Dermis microvascular lymphatic vessel endothelial cell (primary cell): ENCODE measurements at places on chromosomes 2 and 18. TPM values are rescaled to one million over a fixed set of nuclear protein-coding genes. Genes with fewer than 3 reads are reported as not detected.
A peak's percentile ranks its signal among the peaks of the same experiment; 100 is the strongest.

RBM45 gene
- total RNA-seq, result 16.4 and 17.8 TPM in 2 replicates

GRCh38 chr2:169961911-169962310 is 134.7 kb downstream of the UBR3 start:
- no peak for DNase-seq

FSHR gene
- not detected in 2 replicates for total RNA-seq

ANKAR gene
- total RNA-seq, result 4.6 and 6.7 TPM in 2 replicates

GRCh38 chr2:18119883-18120282 is 241.4 kb downstream of the KCNS3 start:
- no peak for DNase-seq

DNA sequence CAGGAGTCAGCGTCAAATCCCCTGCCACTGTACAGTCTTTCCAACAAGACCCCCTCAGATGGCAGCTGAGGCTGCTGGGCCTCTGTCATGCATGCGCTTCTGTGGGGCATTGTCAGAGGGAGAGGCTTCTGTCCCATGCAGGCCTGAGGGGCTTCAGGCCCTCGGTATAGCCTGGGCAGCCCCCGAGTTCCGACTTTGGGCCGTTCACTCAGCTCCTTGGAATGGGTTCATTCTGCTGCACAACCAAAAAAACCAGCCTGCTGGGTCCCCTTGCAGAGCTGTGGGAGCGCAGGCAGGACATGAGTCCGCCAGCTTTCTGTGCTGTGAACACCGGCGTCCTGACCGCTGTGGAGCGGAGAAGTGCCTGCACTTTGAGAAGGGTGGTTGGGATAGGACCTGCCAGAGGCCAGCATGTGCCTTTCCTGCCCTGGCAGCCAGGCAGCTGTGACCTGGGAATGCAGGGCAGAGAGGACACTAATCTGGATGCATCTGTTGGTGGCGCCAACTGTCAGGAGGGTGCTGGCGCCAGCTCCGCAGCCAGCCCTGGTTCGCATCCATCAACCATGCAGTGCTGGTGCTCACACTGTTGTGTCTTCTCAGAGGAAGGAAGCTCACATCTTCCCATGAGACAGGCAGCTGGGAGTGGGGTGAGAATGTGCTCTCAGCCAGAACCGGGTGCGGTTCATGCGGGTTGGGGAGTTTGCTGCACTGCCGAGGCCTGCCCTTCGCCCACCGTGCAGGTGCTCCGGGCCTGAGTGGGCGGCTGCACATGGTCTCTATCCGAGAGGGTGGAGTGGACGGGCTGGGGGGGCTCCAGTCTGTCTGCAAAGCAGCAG is 14.3 kb downstream of the ARHGEF4 start:
- DNase-seq, result no peak

CYP27C1 gene
- total RNA-seq, result under 0.01 TPM in 1 of 2 replicates, not detected in the other

GRCh38 chr2:216651351-216651881 is 18.2 kb downstream of the IGFBP2 start:
- DNase-seq, result peak; percentile 5

DNA sequence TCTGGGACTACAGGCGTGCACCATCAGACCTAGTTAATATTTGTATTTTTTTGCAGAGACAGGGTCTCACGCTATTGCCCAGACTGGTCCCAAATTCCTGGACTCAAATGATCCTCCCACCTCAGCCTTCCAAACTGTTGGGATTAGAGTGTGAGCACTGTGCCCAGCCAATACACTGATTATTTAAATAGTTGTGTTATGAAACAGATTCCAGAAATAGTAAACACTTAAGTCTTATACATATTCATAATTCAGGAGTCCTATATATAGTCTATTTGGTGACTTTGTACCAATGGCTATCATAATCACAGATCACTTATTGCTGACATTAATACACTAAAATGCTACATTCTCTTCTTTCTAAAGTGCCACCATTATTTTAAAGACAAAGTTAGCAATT is 12.8 kb downstream of the NFU1 start:
- no peak for DNase-seq

- DNase-seq, result no peak
Observed at GRCh38 chr2:29847886-29848285, 73.5 kb downstream of the ALK start.

GRCh38 chr18:39403121-39403520 is 1837.5 kb upstream of the CELF4 start:
- DNase-seq, result no peak

GRCh38 chr2:212904646-212905045 is 246.8 kb downstream of the IKZF2 start:
- no peak for DNase-seq

GRCh38 chr2:65431421-65432226 is 775 bp downstream of the SPRED2 start:
- no peak for DNase-seq

- DNase-seq, result peak; percentile 67
Observed at GRCh38 chr2:234137400-234138014, 87.0 kb downstream of the SPP2 start.

DNA sequence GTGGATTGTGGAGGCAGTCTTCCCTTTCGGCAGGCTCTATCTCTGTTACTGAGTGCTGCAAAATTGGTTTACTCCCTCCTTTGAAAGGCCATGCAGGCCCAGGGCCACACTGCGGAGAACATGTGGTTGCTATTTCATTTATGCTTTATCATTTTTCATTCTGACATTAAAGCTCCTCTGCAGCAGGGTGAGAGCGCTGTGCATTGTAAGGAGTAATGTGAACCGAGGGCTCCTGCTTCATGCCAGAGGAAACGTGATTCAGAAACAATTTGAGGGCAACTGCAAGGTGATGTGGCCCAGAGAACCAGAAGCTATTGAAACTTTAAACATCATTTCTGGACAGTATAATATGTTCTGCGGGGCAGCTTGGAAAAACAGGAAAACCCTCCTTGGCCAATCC is 341.6 kb upstream of the NT5C1B start:
- no peak for DNase-seq

DNA sequence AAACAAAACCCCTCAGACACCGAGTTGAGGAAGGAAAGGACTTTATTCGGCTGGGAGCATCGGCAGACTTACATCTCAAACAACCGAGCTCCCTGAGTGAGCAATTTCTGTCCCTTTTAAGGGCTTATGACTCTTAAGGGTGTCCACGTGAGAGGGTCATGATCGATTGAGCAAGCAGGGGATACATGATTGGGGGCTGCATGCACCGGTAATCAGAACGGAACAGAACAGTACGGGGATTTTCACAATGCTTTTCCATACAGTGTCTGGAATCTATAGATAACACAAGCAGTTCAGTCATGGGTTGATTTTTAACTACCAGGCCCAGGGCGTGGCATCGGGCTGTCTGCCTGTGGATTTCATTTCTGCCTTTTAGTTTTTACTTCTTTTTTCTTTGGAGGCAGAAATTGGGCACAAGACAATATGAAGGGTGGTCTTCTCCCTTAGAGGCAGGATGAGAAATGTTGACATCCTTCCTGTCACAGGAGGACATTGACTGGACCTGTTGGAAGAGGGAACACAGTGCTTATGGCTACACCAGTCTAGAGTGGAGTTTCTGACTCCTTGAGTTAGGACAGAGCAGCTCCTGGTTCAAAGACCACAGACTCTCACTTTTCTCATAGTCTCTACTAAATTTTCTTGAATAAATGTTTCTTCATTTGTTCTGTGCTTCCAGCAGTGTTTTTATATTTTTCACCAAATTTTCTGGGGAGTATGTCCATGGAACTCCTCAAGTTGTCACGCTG is 35.8 kb downstream of the SPOPL start:
- no peak for DNase-seq

POTEE gene
- 0.25 and 0.26 TPM in 2 replicates for total RNA-seq

DNA sequence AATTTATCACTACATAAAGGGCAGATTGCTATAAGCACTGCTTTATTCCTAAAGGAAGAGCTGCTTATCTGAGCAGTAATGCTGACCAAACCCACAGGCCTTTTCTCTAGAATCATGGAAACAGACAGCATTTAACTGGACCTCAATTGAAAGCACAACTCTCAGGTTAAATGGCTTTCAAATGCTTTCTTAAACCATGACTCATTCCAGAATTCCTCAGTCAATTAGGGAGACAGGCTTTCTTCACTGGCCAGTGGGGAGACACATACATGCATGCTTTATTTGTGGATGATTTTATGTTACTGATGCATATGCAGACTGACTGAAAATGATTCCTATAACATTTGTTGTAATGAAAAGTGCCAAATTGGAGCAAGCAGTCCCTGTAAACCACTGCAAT is 114.6 kb downstream of the ACVR1 start:
- no peak for DNase-seq

GCG gene
- not detected in 2 replicates for total RNA-seq

- DNase-seq, result no peak
Observed at GRCh38 chr2:10047616-10048500, 4.5 kb downstream of the KLF11 start.

TEKT4 gene
- not detected in 2 replicates for total RNA-seq

DNA sequence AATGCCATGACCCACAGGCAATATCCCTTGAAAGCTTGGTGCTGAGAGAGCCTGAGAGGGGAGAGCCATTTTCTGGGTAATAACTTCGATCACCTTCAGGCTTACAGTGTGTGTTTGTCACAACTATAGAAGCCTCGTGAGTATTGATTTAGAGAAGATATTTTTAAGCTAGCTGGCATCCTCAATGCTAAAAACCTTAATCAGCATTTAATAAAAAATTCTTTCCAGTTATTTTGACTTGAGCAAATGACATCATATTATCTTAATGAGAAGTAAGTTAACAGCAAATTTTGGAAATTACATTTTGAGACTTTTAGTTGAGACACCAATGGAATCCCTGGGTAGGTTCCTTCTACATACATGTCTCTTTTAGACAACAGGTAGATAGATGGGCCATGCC is 283.7 kb downstream of the NYAP2 start:
- no peak for DNase-seq
